Body of pancreas (tissue), 4 donors: ENCODE measurements at places on chromosomes 3 and 15. TPM values are rescaled to one million over a fixed set of nuclear protein-coding genes. Genes with fewer than 3 reads are reported as not detected.

DNA sequence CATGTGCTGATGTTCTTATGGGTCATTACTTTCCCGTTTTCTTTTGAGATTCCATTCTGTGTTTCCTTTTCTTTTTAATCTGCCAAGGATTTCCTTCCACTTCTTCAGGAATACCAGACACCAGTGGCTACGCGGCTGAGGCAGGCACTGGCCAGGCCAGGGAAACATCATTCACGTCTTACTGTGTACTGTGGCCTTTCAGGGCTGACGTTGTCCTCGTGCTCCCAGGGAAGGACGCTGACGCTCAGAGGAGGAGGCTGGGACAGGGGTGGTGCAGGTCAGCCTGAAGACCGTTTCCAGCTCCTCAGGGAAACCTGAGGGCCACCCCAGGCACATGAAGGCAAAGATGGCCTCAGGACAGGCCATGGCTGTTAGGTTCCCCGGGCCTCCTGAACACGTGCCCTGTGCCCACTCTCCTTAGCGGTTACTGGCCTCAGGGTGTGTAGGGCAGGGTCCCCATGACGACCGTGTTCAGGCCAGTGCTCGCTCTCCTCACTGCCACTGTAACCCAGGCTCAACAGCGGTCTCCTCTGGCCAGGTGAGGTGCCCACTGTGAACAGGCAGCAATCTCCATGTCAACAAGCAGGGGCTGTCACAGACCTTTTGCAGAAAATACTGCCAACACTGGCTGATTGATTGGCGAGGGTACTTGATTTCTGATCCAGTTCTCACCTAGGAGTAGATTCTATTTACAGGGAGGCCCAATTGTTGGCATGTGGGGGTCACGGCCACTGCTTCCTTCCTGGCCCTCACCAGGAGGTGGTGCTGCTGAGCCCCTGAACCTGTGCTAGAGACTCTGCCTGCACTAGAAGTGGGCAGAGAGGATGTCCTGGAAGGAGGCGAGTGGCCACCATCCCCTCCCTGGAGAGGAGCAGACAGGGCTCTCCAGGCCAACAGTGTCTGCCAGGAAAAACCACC is 169.5 kb downstream of the ATP10A start:
- peak; percentile 15 for DNase-seq

DNA sequence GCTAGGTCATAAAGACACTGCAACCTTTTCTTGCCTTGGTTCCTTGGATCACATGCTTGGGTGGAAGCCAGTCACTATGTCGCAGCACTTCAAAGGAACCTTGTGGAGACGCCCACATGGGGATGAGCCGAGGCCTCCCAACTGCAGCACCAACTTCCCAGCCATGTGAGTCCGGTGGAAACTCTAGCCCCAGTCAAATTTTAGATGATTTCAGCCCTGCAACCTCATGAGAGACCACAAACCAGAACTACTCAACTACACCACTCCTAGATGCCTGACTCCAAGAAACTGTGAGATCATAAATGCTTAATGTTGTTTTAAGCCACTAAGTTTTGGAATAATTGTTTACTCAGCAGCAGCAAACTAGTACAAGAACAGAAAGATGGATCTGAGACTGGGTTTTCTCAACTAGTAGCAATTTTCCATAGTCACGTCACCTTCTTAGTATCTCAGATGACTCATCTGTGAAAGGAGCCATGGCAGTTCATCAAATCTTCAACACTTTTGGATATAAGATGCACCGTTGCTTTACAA is 86.5 kb downstream of the MB21D2 start:
- DNase-seq, result no peak

GRCh38 chr3:173266441-173266840 is 125.4 kb upstream of the SPATA16 start:
- no peak for DNase-seq

DNA sequence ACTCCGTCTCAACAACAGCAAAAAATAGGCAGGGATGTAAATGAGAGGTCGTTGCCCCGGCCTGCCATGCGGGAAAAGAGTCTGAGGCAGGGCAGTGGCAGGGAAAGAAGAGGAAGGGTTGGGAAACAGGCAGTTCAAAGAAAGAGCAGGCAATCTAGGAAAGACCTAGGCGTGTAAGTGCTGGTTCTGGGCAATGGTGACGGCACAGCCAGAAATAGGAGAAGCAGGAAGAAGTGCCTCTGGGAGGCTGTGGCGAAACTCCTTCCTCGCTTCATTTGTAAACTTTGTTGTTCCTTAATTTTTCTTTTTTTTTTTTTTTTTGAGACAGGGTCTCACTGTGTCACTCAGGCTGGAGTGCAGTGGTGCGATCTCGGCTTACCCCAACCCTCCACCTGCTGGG is 4.3 kb downstream of the SLC51A start:
- DNase-seq, result no peak

GRCh38 chr15:25427861-25428260 is 11.0 kb downstream of the UBE3A start:
- no peak for DNase-seq

DNA sequence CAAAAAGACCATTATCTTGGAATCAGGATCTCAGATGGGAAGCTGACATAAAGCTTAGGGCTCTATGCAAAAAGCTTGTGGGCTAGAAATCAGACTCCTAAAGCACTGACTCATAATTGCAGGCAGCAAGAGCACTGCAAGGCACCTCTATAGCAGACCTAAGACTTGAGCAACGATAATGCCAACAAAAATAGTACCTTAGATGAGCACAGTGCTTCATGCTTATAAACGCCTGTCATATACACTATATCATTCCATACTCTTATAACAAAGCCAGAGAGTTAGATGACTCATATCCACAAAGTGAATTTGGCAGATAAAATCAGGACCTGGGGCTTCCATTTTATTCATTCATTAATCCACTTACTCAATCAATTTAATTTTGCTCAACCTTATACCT is 560.8 kb downstream of the MCTP2 start:
- DNase-seq, result no peak

The CASR gene
- 8.9 TPM for total RNA-seq

The FBXL22 gene
- not detected for total RNA-seq

The THAP10 gene
- total RNA-seq, result 1.3 TPM

The CFAP20DC gene
- total RNA-seq, result 1.0 TPM

The LDHAL6B gene
- not detected for total RNA-seq
